ENCODE measurements at places on chromosomes 16 and 17.

GRCh38 chr16:81530296-81530721 is 85.7 kb downstream of the CMIP start:
- DNase-seq = no peak

- DNase-seq = peak; percentile 83
These were observed 59.8 kb downstream of the NEUROD2 start for GRCh38 chr17:39547713-39548478.

DNA sequence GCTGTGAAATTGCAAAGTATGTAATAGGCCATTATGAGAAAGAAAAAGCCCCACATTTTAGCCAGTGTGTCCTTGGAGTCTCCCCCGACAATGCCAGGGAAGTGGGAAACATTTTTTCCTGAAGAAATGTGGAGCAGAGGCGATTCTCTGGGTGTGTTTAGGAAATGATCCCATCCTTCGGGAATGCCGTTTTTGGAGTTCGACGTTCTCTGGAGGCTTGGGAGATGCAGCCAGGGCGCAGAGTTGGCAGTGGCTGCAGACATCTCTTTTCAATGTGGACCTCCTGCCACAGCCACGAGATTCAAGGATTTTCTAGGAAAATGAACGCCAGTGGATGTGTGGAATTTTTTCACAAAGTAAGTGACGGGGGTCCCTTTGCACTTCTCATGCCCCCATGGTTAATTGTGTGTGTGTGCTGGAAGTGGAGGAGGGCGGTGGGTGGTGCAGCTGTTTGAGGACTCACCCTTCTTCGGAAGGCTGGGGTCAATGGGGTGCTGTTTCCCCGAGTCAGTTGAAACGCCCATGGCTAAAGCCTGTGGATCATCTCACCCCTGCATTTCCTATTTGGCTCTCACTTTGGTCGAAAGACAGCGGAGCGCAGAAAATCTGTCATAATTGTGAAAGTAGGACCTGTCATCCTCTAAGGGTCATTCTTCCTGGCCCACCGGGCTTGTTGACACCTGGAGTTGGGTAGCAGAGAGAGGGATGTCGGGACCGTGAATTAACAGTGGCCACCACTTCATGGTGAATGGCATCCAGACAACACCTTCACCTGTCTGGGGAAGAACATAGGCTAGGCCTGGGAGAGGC is 73.2 kb downstream of the CMIP start:
- DNase-seq = no peak

- no peak for DNase-seq
These were observed 109.6 kb upstream of the GOT2 start for GRCh38 chr16:58843675-58844074.

DNA sequence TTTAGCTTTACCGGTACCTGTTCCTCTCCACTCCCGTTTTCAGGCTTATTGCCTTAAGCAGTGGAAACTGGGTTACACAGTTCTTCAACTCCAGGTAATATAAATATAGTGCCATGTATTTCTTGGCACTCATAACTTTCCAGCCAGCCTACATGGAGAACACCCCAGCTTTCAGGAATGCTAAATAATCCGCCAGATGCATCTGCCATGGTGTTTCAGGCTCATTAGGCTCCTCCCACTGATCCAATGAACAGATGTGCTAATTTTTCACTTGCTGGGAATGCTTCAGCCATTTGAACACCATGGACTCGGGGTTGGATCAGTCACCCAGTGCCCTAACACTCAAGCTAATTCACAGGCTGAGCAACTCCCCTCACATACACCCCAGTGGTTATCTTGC is 4.6 kb downstream of the ANKFN1 start:
- no peak for DNase-seq

DNA sequence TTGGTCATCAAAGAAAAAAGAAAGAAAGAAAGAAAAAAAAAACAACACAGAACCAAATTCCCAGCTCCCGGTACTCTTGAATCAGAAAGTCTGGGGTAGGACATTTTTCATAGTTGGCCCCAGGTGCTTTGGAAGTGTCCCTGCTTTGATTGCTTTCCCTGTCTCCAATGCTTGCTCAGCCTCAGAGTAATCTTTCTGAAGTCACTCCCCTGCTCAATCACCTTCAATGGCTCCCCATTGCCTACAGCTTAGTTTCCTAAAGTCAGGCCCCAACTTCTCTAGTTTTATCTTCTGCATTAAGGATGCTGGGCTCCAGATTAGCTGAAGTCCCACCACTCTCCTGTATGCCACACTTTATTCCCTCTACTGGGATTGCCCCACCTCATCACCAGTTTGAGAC is 17.1 kb downstream of the CNGB1 start:
- no peak for DNase-seq

DNA sequence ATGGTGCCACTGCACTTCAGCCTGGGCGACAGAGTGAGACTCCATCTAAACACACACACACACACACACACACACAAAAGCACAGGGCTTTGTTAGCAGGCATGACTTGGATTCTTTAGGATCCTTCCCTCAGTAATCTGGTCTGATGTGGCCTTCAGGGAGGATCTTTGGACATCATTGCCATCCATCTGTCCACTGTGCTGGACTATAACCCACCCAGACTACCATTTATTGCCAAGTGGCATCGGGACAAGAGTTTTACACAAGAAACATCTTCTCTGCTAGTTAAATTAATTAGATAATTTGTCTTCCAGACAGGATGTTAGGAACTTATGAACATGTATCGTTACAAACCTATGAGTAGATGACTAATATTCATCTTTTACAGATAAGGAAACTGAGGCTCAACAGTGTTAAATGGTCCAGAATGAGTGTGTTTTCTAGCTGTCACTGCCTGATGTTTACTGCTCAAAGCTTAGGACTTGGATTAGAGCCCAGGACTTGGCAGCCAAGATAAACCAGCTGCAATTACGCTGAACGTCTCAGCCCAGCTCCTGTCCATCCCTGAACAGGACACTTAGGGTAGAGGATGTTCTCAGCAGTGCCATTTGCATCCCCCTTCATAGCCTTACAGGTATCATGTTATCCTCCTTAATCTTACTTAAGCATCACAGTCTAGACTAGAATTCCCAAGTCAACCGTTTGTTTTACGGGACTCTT is 285.8 kb downstream of the WWOX start:
- DNase-seq = no peak

- DNase-seq = no peak
These were observed 42.3 kb downstream of the TBX4 start for GRCh38 chr17:61494325-61495160.

DNA sequence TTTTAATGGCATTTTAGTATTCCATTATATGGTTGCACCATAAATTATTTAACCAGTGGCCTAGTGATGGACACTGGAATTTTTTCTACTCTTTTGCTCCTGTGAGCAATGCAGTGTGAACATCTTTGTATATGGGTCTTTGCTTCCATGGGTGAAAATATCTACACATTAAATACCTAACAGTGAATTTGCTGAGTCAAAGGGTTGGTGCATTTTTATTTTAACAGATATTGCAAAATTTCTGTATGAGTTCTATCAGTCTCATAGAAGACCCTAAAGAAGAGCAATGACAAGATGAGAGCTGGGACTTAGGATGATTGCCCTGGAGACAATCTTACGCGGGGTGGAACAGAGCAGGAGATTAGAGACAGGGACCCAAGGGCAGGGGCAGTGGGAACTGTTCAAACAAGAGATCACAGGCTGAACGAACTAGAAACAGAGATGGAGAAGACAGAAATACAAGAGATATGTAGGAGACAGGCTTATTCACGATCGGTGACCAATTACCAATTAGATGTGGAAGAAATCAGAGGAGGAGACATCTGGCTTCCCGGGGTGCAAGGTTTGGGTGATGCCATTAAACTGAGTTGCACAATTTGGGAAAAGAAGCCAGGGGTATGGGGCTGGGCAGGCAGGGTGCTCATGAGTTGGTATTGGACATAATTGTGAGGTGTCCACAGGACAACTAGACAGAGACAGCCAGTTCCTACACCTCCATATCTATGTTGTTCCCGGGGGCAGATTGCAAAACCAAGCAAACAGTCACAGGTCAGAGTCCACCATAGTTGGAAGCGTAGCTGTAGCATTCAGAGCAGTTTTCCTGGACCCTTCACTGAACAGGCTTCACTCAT is 39.9 kb upstream of the LONP2 start:
- DNase-seq = no peak

GRCh38 chr17:21392266-21392665 is 16.1 kb downstream of the KCNJ12 start:
- no peak for DNase-seq

DNA sequence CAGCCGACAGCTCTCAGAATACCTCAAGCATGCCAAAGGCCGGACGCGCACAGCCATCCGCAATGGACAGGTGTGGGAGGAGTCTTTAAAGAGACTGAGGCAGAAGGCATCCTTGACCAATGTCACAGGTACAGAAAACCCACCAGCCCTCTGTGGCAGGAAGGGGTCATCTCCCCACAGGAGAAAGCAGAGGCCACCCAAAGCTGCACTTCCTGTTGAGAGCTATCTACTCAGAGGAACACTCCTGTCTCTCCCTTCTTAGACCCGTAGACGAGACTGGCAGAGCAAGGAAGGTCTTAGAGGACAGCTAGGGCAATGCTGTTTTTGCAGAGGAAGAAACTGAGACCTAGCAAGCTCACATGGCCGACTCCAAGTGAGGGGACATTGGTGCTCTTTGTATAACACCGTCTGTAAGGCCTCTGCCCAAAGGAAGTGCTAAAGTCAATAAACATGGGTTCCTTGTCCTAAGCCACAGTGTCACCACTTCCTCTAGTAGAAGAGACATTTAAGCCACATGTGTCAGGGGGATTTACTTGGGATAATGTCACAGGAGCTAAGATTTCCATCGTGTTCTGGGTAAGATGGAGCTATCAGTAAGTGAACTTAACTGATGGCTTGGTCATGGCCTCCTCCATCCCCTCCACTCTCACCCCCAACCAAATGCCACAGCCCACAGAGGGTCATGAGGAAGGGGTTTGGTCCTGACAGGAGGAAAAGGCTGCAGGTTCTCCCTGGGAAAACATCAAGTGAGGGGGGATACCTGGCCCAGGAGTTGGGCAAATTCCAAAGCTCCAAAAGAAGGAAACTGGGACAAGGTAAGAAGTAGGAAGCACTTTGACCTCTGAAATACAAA is 9.4 kb downstream of the LPO start:
- DNase-seq = no peak

DNA sequence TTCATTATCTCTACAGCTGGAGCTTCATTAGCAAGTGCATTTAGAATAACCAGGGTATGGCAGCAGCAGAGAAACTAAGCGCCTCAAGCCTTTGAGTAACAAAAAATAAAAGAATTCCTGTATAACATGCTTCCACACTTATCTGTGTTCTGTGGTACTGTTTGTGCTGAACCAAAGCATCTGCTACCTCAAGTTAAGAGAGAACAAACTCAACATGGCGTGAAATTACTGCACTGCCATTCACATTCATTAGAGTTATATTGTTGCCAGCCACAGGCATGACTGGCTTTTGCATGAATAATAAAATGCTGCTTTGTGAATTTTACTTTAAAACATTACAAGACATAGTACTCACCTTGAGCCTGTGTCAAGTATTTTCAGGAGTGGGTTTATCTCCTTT is 76.6 kb downstream of the NLK start:
- DNase-seq = no peak

DNA sequence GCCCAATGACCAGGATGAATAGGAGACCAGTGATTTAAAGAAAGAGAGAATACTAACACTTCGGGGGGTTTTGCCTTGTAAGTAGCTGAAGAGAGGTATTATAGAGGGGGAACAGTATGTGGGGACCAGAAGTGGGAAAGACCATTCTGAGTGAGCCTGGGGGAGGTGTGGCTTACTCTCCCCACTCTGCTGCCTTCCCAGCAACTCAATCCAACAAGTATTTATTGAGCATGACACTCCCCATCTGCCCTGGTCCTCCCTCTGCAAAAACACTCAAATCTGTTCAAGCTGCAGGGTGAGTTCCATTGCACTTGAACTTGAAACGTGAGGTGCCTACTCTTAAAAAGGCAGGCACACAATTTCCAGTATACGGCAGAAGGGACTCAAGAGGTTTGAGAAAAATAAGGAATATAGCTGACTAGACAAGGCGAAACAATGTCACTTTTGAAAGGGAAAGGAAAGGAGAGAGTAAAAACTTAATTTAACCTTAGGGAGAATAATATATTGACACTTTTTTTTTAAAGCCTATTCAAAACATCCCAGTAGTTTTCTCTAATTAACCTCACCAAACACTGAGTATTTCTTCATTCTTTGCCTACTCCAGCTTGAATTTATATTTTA is 8.2 kb downstream of the FAM117A start:
- DNase-seq = no peak

- DNase-seq = peak; percentile 96
These were observed 13.2 kb downstream of the ATP5PD start for GRCh38 chr17:75033346-75034235.

DNA sequence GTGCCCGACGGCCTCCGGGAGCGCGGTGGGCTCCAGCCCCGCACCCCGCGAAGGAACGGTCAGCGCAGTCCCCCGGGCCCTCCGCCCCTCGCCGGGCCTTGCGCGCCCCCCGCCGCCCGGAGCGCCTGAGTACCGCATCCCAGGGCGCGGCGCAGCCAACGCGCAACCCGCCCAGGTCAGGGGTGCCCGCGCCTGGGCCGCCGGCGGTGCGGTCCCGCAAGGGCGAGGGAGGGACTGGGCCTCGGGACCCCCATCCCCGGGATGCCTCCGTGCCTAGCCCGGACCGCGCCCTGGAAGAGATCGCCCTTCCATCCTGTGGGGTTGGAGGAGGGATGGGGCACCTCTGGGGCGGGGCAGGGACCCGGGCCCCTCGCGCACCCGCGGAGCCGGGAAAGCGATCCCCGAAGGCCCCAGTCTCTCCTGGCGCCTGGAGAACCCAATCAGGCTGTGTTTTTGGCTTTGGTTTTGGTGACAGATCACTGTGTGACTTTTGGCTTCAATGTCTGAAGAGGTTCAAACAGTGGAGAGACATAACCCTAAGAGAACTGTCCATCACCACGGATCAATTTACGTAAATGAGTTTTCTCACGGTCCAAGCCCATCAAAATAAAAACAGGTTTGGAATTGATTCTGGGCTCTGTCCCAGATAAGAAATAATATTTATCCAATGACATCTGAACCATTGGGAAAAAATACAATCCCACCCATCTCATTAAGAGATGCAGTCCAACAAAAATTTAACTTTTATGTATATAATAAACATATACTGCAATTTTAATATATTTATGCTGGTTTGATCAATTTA is 17.8 kb downstream of the ENPP7 start:
- no peak for DNase-seq

DNA sequence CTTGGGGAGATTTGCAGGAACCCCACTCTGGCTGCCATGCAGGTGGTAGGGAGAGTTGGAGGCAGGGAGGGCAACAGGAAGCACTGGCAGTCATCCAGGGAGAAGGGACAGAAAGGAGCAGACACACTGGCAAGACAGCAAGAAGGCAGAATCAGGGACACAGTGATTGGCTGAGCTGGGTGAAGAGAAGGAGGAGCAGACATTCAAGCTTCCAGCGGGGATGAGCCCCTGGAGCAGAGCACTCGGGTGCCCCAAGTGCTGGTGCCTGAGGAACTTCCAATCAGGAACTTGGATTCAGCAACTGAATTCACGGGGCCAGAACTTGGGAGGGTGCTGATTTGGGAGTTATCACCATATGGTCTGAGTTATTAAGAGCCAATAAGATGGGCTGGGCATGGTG is 6.3 kb upstream of the ITGA3 start:
- DNase-seq = no peak
